ENCODE measurements at places on chromosomes 11 and 22.
A peak's percentile ranks its signal among the peaks of the same experiment; 100 is the strongest.

GRCh38 chr11:102292933-102293332, 24.4 kb upstream of the BIRC3 start:
- no peak for DNase-seq

- DNase-seq = no peak
Measured at GRCh38 chr11:113468726-113469345, 6.4 kb downstream of the DRD2 start.

DNA sequence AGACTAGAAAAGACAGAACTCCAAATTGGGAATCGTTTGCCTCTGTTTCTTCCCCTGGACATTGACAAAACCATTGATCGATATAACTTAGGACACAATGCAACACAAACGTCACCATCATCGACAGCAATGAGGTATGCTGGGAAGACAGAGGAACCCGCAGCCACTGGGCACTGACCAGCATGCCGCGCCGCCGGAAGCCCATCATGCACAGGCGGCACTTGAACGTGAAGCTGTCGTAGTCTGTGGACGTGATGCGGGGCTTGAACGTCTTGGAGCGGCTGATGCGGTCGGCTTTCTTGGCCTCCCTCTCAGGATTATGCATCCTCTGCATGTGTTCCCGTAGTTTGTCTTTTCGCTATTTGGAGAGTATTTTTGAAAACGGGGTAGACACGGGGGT, 23.0 kb upstream of the NFRKB start:
- DNase-seq = no peak

DNA sequence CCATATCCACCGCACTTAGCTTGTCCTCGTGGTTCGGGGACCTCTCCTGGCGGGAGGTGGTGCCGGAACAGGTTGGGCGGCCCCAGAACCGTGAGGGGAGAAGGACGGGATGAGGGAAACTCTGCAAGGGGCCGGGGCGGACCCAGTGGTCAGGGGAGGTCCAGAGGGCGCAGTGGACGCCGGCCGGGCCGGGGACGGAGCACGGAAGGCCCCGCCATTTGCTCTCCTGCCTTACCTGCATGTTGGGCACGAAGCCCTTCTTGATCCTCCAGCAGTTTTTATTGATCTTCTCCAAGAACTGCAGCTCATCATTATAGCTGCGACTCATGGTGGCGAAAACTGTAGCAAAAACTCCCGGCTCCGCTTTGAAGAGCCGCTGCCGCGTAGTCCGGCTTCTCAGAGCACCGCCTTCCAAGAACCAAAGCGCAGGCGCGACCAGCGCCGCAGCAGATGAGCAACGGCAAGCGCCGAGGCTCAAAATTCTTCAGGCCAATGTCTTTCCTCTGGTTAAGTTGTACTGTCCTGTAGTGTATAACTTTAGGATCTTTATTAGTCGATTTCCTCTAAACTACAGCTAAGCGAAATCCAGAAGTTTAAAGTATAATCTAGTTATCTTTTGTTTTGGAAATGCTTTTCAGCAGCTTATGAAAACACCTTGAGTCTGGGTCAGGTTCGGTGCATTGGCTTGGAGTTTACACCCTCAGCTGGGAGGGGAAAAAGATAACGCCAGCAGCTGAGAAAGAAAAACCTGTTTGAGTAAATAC, at the start of gene RTCB:
RTCB (minus strand) TSS at position 419 of the 764 bp plus-strand sequence; CDS start at position 328, 91 bp downstream.
- peak; percentile 84 for DNase-seq

DNA sequence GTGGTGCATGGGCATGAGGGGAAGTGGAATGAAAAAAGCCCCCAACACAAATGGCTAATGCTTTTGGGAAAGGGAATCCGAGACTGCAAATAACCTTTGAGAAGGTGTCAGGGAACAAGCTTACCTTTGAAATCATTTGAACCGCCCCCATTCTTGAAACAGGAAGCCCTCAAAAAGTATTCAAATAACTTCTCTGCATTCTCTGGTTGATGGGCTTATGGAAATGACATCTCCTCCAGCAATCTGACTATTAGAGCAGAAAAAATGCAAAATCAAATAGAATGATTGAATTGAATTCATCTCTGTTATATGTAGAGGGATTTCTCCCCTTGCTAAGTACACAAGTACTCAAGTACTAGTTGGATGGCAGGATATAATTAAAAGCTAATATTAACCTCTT, 409.9 kb downstream of the TMEM135 start:
- no peak for DNase-seq

- no peak for DNase-seq
Measured at GRCh38 chr11:9821008-9821752, 157.3 kb downstream of the SWAP70 start.

- peak; percentile 60 for DNase-seq
Measured at GRCh38 chr11:95254131-95254704, 23.2 kb upstream of the SESN3 start.

DNA sequence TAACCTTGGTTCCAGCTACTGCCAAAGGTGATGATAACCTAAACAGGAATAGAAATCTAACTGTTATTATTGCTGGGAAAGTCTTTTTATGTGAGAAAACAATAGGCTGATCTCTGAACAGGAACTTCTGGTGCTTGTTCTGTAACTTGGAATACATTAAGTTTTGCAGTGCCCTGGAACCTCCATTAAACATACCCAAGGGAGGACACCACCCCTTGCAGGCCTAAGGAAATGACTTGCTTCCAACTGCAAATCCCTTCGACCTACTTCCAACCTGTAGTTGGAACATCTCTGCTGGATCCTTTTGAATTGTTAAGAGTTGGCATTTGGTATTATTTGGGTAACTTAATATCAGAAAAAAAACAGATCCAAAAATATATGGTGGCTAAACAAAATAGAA, 188.4 kb upstream of the API5 start:
- no peak for DNase-seq

GRCh38 chr11:12141283-12141682, 30.9 kb downstream of the MICAL2 start:
- no peak for DNase-seq

DNA sequence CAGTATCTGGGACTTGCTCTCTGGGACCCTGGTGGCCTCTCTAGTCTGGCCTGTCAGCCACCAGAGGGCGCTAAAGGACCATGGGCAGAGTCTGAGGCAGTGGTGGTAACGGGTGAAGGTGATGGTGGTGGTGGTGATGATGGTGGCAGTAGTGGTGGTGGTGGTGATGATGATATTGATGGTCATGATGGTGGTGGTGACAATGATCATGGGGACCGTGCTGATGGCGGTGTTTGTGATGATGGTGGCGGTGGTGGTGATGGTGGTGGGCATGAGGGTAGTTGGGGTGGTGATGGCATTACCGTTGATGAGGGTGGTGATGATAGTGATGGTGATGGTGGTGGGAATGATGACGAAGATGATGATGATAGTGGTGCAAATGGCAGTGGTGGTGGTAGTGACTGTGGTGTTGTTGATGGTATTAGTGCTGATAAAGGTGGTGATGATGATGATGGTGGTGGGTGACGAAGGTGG, 16.0 kb downstream of the TRPM5 start:
- DNase-seq = no peak

DNA sequence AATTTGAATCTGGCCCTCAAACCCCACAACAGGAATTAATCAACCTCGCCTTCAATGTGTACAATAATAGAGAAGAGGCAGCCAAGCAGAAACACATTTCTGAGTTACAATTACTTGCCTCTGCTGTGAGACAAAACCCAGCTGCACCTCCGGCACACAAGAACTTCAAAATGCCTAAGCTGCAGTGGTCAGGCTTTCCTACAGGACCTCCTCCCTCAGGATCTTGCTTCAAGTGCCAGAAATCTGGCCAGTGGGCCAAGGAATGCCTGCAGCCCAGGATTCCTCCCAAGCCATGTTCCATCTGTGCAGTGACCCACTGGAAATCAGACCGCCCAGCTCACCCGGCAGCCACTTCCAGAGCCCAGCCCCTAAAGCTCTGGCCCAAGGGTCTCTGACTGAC, 3.4 kb upstream of the NDUFC2 start:
- DNase-seq = no peak

GRCh38 chr11:85945788-85946187, 90.6 kb downstream of the CCDC83 start:
- no peak for DNase-seq

GRCh38 chr11:120750647-120751549, 239.3 kb downstream of the GRIK4 start:
- no peak for DNase-seq

- DNase-seq = no peak
Measured at GRCh38 chr22:44930711-44931035, 79.1 kb downstream of the PHF21B start.

DNA sequence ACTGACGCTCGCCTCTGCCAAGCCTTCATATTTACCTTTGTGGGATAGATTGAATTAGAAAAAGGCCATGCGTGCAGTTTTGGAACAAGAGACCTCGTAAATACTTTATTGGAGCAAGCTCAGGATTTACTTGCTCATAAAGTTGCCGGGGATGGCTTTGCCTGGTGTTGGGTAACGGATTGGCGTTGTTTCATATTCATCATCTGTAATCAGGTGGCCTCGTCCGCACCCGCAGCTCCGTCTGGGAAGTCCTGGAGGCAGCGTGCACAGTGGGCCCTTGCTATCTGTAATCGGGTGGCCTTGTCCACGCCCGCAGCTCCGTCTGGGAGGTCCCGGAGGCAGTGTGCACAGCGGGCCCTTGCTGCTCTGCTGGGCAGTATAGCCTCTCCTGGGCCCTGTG, 1209.3 kb downstream of the BRD1 start:
- DNase-seq = no peak

GRCh38 chr11:129999407-129999806, 3.2 kb downstream of the PRDM10 start:
- DNase-seq = no peak
